Head of caudate nucleus (tissue), 42 donors: ENCODE measurements at places on chromosomes 2 and 18.
A peak's percentile ranks its signal among the peaks of the same experiment; 100 is the strongest.

- no peak for DNase-seq
These were observed 130.5 kb downstream of the LPIN1 start for GRCh38 chr2:11876889-11877288.

DNA sequence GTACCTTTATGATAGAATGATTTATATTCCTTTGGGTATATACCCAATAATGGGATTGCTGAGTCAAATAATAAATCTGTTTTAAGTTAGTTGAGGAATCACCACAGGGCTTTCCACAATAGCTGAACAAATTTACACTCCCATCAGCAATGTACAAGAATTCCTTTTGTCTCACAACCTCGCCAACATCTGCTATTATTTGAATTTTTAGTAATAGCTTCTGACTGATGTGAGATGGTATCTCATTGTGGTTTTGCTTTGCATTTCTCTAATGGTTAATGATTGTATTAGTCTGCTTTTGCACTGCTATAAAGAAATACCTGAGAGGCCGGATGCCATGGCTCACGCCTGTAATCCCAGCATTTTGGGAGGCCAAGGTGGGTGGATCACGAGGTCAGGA, 1387.6 kb upstream of the ACVR2A start:
- no peak for DNase-seq

GRCh38 chr2:8278709-8279354, 403.0 kb upstream of the ID2 start:
- DNase-seq = no peak

DNA sequence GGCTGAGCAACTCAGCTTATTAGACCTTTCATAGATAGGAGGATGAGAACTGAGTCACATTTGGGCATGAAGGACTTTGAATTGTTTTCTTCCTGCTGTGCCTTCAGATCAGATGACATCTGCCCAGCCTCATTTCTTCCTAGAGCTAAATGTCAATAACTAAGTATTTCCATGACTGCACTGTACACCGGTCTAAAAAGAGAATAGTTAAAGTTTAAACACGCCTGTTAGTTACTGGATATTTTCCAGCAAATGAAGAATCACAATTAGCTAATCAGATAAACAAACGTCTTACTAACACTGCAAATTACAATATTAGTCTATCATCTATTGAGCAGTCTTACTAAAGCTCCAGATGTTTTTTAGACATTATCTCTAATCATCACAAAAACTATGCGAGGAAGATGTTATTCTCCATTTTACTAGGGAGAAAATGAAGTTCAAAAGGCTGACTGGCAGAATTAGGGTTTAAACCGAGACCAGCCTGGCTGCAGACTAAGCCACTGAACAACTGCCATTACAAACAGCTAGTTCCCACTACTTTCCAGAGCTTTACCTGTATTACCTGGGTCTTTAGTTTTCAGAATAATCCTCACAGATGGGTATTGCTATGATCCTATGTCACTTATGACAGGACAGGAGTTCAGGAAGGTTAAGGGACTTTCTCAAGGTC, 69.4 kb upstream of the ZNF397 start:
- DNase-seq = no peak

DNA sequence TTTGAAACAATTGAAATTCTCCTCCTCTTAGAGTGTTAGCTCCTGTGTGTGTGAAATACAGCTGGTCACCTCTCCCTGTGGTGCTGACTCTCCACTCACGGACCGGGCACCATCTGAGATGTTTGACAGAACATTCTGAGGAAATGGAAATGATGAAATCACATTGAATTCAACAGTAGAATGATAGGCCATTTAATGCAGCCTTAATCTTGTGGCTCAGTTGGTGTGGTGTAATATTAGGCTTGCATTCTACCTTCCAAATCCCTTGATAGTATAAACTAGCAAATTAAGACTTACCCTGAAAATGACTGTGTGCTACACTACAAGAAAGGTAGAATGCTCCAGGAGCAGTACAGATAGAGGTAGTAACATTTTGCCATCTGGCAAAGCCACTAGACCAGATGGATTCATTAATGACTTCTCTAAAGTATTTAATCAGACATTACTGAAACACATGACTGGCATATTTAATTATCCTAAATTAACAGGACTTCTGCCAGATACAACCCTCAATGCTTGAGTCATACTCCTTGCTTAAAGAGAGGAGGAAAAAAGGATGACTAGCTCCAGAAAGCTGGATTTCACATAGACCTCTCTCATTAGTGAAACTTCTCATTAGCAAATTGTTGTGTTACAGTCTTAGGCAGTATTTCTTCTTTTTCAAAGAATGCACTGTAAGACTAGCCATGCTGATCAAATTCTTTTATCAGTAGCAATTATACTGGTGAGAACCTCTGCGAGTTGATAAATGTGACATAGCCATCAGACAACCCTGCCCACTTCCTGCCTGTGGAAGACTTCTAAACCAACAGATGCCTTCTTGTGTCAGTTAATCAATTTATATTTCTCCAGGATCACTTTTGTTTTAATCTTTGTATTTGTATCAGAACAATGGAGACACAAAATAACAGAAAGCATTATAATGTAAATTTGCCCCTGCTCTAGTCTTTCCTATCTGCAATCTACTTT, 80.6 kb downstream of the EML6 start:
- no peak for DNase-seq

DNA sequence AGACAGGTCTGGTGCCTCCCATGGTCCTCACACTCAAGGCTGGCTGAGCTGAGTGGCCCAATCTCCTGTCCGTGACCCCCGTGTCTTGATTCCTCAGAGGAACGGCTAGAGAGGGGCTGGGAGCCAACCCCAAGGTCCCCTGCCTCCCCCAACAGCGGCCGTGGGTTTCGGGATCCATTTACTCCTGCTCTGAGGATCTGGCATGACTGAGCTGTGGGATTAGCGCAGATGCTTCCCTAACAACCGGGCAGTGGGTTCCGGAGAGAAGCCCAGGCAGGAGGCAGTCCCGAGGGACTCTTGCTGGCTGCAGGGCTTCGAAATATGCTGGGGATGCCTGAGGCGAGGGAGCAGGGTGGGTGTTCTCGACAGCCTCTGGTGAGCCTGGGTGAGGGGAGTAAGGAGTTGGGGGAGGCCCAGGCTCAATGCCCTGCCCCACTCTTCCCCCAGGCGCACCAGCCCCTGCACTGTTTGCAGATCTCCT, 18.9 kb downstream of the GPR35 start:
- DNase-seq = no peak

GRCh38 chr2:50529600-50530218, 502.2 kb downstream of the NRXN1 start:
- no peak for DNase-seq

DNA sequence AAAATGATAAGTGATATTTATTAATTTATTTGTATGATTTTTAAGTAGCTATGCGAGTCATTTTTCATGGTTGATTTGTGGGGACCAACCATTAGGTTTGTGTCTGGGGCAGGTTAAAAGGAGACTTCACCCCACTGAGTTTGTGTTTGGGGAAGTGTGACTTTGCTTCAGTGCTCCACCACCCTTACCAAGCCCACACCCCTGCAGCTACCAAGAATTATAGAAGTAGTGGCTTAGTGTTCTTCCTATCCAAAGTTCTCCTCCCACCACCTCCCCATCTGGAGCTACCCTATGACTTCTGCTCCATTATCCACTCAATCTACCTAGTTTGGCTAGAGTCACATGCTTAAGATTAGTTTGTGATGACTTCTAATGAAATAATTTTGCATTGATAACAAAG, 182.1 kb upstream of the ZEB2 start:
- DNase-seq = no peak

GRCh38 chr18:38790303-38790702, 1224.7 kb upstream of the CELF4 start:
- DNase-seq = no peak

- no peak for DNase-seq
These were observed 47.2 kb downstream of the SMAD4 start for GRCh38 chr18:51077217-51077616.

- DNase-seq = no peak
These were observed 43.1 kb downstream of the GPC1 start for GRCh38 chr2:240478346-240479110.

- DNase-seq = peak; percentile 56
These were observed 28.1 kb downstream of the SLC1A4 start for GRCh38 chr2:65017335-65017734.

DNA sequence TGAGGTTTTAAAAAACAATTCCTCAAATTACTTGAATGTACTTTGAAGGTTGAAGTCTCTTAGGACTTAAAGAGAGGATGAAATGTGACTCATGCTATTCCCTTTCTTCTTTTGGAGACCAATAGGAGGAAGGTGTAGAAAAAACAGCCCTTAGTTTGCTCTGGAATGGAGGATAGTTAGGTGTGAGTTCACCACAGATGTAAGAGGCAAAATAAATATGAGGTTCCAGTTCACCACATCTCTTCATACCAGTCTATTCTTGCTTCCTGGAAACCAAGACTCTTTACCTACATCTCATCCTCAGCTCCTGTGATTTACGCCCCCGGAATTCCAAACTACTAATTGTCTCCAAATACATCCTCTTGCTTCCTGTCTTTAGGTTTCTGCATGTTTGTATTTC, 77.5 kb upstream of the TTC21B start:
- no peak for DNase-seq

DNA sequence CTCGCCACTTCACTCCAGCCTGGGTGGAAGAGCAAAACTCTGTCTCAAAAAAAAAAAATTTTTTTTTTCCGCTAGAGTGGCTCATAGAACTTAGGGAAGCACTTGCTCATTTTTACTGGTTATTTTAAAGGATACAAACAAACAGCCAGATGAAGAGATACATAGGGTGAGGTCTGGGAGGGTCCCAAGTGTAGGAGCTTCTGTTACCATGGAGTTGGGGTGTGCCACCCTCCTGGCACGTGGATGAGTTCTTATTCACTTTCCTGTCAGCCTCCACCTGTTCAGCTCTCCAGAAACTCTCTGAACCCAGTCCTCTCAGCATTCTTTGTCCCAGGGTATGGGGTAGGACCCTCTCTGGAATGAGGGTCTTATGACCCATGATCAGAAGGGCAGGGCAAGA, 4.9 kb upstream of the MAT2A start:
- DNase-seq = no peak

DNA sequence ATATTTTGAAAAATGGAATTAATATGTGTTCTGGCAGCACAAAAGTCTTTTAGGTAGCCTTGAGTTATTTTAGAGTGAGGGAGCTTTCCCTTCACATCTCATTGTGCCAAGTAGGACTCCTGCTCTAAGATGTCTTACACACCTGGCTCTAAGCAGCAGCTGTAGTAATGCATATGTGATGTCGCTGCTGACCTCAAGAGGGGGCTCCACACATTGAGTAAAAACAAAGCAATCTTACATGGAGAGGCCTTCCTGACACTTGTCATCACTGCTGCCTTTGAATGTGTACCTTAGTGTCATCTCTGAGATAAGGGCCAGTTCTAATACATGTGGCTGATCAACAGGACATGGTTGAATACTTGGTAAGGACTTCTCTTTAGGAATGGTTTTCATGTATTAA, 75.8 kb downstream of the ACTR3 start:
- DNase-seq = no peak

- no peak for DNase-seq
These were observed 39.7 kb downstream of the FOSL2 start for GRCh38 chr2:28432362-28432761.

- DNase-seq = no peak
These were observed 431.3 kb downstream of the TSN start for GRCh38 chr2:122186761-122187222.

- no peak for DNase-seq
These were observed 518 bp upstream of the NFU1 start for GRCh38 chr2:69437751-69438154.

GRCh38 chr2:17538844-17539554, 1.5 kb upstream of the VSNL1 start:
- DNase-seq = peak; percentile 43

DNA sequence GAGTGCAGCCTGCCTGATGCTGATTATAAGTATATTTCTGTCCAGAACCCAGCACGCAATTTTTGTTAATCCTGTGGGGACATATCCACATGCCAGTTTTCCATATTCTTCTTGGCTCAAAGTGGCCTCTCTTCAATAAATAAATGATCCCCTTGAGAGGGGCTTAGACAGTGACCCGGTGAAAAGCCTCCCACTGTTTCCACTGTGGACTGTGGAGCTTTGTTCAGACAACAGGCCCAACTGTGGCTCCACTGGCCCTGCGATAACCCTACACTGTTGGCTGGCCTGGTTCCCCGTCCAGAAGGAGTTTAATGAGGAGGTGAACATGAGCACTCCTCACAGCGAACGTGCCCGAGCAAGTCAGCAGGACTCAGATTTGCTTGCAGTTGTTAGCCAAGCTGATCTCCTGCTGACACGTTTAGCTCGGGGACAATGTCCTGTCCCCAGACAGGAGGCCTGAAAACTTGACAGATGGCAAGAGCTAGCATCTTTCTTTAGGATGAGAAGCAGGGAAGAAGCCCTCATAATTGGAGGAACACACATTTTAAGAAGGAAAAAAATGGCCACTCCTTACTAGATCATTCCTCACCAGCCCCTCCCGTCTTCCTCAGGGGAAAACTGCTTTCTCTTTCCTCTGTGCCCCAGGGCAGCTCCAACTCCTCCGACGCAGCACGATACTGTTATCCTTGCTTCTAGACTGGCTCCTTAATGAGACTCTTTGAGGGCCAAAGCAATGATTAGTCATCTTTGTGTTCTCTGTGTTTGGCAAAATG, 20.0 kb upstream of the MTCL1 start:
- DNase-seq = no peak

DNA sequence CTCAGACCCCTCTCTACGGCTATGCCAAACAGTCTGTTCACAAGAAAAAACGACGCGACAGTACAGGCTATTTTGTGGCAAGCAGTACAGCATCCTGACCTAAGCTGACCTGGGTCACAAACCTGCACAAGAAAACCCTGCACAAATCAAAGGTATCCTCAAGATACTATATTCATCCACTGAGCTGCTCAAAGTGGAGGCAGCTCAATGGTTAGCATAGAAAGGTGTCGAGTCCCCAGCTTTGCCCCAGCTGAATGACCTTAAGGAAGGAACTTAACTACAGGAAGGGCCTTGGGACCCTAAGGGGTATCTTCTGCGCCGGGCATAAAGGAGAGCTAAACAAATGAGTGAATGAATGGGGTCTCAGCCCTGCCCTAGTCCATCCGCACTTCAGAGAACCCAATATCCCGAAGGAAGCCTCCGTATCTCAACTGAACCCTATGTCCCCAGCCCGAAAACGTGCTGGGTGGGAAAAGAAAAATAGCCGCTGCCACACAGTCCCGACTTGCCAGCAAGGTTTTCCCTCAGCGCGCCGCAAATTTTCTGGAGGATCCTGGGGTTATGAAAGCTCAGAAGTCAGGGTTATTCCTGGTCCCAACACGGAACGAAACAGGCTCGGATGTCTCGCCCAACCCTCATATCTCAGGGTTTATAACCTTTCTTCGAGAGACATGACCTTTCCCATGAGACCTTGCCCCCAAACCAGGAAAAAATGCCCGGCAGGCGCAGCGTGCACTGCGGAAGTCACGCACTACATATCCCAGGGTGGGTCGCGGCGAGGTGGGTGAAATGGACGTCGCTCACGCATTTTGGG, at the start of gene FASTKD1:
TSS of gene FASTKD1 (minus strand) at position 706 of the 814 bp plus-strand sequence. CDS start 1,836 bp downstream, outside the sequence.
- DNase-seq = peak; percentile 94

DNA sequence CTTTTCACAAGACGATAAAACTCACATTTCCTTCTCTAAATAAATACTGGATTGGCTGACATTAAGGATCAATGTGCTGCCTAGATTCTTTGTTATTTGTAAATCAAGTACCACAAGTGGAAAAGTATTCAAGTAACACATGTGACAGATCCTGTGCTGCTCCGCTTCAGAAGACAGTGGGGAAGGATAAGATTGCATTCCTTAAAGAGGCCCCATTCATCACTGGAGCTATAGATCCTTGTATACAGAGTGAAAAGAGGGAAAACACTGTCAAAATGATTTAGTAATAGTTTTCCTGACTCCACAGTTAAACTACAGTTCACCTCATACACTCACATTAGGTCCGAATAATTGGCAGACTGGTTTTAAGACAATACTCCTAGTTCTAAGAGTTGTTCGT, 108.0 kb upstream of the CSRNP3 start:
- DNase-seq = no peak
